Thyroid gland (tissue), 4 donors: ENCODE measurements at places on chromosomes 1 and 21. TPM values are rescaled to one million over a fixed set of nuclear protein-coding genes. Genes with fewer than 3 reads are reported as not detected.
A peak's percentile ranks its signal among the peaks of the same experiment; 100 is the strongest.

- DNase-seq = no peak
These were observed 6.2 kb upstream of the ARHGEF19 start for GRCh38 chr1:16218674-16219071.

DNA sequence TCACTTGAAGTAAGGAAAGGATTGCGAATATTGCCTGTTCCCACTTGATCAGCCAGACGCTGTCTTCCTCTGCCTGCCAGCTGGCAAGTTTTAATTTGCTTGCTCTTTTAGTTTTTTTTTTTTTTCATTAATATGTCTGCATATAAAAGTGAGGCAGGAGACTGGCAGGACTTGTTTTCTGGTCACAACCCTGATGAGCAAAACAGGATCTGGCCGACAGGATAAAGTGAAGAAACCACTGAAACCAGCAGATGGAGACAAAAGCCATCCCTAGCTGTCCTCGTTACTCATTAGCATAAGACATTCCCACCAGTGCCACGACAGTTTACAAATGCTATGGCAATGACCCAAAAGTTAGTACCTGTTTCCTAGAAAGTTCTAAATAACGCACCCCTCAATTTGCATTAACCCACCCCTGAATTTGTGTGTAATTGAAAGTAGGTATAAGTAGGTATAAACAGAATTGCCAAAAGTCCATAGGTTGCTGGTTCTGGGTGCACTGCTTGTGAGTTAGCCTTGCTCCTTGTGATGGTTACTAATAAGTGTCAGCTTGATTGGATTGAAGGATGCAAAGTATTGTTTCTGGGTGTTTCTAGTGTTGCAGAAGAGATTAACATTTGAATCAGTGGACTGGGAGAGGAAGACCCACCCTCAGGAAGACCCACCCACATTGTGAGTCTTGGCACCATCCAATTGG lies 60.8 kb downstream of the ZNF684 start:
- peak; percentile 39 for DNase-seq

GRCh38 chr1:99544328-99544727 lies 101.6 kb upstream of the PALMD start:
- DNase-seq = no peak

- DNase-seq = no peak
These were observed 6.6 kb downstream of the PKLR start for GRCh38 chr1:155294520-155295182.

- DNase-seq = no peak
These were observed 123.3 kb downstream of the CNIH3 start for GRCh38 chr1:224739303-224739996.

- no peak for DNase-seq
These were observed 20.4 kb upstream of the CSF3R start for GRCh38 chr1:36503159-36503558.

GRCh38 chr1:223739366-223740037 lies 27.2 kb downstream of the CAPN2 start:
- no peak for DNase-seq

DNA sequence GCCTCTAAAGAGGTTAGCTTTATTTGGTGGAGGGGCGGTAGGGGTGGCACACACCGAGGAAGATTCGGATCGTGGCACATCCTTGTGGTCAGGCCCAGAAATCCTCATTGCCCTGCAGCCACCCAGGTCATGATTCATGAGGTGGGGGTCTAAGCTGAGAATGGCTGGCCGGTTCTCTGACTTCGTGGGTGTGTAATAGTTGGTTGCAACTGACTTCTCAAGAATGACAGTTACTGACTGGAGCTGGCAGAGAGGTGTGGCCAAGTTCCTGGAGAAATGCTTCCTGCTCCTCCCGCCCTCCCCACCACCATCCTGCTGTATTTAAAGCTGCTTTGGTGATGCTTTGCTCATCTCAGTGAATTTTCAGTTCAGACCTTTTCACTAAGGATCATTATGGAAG lies 198.6 kb downstream of the KIF26B start:
- DNase-seq = no peak

DNA sequence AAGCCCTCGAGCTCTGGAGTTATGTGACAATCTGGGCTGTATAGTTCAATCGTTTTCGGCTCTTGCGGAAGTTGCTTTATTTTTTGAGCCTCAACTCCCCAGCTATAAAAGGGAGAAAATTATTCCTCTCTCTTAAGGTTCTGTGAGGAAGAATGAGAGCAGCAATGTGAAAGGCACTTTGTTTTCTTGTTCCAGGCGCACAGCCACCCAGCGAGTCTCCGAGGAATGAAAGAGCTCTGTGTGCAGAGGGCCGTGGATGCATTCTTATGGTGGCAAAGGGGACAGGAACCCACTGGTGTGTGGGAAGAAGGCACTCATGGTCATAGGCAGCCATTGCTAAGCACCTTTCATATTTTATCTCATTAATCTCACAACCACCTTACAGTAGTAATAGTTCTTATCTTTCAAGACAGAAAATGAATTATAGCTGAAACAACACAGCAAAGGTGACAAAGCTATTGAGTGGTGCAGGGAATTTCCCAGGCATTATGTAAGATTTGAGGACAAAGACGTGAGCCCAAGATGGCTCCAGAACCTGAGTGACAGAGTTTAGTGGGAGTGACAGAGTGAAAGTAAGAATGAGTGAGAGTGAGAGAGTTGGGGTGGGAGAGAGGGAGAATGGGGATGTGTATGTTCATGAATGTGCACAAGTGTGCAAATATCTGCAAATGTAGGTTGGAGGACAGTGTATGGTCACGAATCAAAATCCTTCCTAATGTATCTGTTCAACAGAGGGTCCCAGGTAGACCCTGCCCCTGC lies 9.4 kb downstream of the CYP2J2 start:
- no peak for DNase-seq

- peak; percentile 47 for DNase-seq
These were observed at the start of gene GPR161 for GRCh38 chr1:168136709-168137514. GPR161 (minus strand) TSS chr1:168136930; CDS start chr1:168104850, 32,080 bp downstream.

DNA sequence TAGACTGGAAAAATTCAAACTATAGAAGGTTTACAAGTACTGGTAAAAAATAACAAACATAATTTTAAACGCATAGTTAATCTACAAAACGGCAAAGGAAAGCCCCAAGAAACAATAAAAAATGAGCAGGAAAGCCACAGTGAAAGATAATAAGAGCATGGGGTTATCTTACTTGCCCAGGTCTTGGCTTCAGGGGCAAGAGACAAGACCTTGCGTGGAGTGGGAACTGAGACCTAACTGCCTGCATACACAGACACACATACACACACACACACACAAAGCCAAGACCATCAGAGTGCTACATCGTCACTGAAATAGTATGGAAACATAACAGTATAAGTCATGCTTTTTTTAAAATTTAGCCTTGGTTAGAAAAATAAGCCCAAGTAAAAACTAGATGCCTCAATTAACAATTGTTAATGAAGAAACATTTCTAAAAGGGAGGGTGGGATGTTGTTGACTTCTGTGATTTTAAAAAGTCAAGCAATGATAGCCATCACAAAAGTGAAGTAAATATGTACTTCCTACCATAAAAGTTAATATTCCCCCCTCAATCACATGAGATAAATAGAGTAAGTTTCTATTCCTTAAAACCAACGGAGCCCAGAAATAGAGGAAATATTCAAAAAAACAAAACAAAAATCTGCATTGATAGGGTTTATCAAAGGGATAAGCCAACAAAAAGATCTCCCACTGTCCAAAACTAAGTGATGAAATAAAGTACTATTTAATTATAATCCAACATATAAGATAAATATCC lies 29.4 kb upstream of the CRP start:
- DNase-seq = no peak

DNA sequence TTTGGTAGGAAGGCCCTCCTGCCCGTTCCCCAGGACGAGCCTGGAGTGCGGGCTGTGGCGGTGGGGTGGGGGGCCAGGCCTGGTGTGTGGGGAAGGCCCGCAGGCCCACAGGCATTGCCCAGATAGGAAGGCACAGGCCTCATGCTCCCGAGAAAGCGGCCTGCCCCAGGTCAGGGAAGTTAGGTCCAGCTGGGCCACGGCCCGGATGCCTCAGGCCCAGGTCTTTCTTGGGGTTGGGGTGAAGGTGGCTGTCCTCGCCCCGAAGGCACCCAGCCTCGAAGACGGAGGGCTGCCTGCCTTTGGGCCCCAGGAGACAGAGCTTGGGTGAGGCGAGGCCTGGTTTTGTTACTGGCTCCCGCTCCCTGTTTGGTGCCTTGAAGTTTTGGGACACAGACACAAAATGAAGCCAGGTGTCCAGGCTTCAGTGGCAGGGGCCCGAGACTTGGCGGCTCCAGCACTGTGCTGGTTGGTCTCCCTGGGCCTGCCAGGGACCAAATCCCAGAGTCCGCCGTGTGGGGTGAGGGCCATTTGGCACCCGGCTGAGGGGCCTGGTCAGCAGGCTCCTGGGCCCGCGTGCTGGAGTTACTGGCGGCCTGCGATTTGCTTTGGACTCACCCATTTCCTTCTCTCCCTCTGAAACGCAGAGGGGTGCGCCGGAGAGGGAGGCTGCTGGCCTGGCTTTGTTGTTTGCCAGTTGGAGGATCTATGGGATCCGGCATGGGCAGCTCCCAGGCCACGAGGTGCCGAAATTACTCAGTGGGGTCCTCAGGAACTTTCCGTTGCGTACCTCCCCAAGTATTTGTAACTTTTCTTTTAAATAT lies 2.0 kb downstream of the SKI start:
- DNase-seq = peak; percentile 47

The KDM5B gene
- total RNA-seq = 60.7 TPM

The TFF1 gene
- total RNA-seq = not detected

The FCRL5 gene
- 1.2 TPM for total RNA-seq

The CHD5 gene
- 0.29 TPM for total RNA-seq

The LRRC42 gene
- total RNA-seq = 32.4 TPM

The GJA9 gene
- not detected for total RNA-seq

The INTS3 gene
- 60.9 TPM for total RNA-seq

The OR2L5 gene
- not detected for total RNA-seq
